Ureter (tissue), 1 donor: ENCODE measurements at places on chromosomes 7 and 10.
A peak's percentile ranks its signal among the peaks of the same experiment; 100 is the strongest.

- DNase-seq, result peak; percentile 77
Observed at GRCh38 chr10:11986593-11987216, 55.9 kb downstream of the UPF2 start.

GRCh38 chr10:22570733-22571430 is 143.5 kb downstream of the PIP4K2A start:
- DNase-seq, result no peak

DNA sequence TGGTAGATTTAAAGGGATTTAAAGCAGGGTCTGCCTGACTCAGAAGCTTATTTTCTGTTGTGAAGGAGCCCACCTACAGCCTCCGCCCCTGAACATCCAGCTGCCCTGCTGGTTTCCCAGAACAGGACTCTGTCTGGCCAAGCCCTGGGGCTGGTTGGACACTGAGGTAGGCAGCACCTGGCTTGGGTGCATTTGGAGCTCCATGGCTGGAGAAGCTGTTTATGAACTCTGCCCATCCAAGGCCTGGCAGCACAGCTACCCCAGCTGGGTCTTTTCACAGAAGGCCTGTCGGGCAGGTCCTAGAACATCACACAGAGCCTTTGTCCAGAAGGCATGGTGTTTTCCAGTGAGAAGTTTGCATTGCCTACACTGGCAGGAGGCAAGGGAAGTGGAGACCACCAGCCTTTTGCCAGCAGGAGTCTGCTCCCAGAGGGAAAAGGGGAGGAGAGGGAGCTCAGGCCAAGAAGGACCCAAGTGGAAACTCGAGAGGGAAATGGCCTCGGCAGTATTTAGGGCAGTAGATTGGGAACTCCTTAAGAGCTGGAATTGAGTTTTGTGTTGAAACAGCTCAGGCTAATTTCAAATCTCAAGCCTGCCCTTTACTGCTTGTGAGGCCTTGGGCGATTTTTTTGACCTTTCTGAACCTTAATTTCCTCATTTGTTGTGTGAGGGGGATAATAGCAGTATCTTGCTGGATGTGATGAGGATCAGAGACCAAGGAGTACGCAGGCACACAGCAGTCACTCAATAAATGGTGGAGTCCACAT is 12.3 kb upstream of the PDCD4 start:
- DNase-seq, result no peak

DNA sequence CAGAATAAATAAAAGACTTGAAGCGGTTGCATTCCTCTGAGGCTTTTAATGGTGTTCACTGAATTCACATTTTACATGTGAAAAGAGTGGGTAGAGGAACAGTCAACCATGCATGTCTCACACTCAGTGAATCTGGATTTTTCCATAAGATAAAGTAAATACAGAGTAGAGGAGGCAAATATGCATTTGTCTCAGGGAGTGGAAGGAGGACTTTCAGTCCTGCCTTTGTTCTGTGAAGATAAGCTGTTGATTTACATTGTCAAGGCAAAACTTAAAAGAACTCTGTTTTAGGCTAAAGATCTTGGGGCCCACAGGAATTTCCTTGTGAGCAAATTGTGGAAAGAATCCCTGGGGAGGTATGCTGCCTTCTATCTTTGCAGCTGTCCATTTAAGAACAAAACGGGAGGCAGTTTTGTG is 825.3 kb upstream of the MBL2 start:
- no peak for DNase-seq

- DNase-seq, result no peak
Observed at GRCh38 chr7:110595694-110596093, 495.2 kb upstream of the LRRN3 start.

DNA sequence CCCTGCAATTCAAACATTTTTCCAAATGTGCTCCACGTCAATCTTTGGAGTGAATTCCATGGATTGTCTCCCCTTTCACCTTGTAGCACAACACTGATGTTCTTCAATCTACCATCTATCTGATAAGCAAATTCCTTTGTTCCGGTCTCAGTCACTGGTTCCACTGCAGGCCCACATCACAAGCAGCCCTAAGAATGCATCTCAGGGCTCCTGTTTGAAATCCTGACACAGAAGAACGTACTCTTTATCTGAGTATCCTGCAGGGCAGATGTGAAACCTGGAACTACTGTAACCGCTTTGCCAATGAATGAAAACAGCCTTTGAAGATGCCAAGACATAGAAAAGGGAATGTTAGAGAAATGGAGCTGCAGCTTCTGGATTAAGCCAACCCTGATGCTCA is 62.9 kb upstream of the FAM133B start:
- DNase-seq, result no peak

- no peak for DNase-seq
Observed at GRCh38 chr10:78458983-78459638, 425.4 kb downstream of the RPS24 start.

DNA sequence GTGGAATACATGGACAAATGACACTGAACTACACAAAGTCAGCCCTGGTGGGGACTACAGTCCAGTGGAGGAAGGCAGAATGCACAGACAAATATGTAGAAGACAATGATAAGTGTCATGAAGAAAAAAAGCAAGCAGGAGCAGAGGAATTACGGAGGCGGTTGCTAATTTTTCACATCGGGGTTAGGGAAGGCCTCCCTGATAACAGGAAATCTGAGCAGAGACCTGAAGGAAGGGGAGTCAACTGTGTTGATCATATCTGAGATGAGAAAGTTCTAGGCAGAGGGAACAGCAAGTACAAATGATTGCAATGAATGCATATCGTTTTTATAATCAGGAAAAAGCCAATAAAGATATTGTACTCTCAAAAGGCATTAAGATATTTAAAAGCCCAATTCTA is 14.0 kb downstream of the KIAA1549 start:
- DNase-seq, result no peak

DNA sequence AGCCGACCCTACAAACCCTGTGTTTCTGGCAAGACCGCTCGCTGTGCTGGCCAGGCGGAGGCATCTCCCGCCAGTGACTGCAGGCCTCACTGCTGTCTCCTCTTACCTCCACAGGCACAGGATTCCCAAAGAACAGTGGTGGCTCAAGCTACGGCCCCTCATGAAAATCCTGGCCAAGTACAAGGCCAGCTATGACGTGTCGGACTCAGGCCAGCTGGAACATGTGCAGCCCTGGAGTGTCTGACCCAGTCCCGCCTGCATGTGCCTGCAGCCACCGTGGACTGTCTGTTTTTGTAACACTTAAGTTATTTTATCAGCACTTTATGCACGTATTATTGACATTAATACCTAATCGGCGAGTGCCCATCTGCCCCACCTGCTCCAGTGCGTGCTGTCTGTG is 36.2 kb downstream of the PITRM1 start:
- DNase-seq, result no peak

- no peak for DNase-seq
Observed at GRCh38 chr7:45342236-45342635, 184.6 kb downstream of the RAMP3 start.

DNA sequence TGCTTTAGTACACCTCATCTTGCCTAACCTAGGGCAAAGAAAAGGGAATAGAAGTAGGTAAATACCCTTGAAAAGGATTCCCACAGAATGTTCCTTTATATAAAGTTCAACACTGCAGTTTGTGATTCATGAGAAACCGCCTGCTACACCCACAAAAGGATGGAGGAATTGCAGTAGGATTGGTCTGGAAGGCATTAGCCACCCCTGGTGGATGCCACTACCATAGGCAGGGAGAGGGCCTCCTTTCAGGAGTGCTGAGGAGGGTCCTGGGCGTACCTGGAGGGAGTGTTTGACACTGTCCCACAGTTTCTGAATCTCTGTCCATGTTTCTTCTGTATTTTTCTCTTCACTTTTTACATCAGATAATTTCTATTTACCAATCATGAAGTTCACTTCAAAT is 221.8 kb upstream of the TMEM72 start:
- DNase-seq, result no peak

DNA sequence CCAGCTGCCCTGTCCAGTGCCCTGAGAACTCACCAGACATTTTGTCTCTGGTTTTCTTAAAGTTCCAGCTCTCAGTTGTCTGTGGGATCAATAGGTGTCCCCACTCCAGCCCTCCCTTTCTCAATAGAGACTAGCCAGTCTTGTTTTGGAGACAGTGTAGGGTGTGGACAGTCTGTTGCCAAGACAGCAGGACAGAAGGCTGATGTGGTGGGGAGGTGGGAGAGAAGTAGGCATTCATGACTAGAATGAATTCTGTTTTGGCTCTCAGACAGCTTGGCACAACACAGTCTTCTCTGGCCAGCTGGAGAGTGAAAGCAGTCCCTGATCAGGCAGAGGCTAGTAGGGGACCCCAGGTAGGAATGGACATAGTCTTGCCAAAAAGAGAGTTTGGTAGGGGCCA is 467.0 kb upstream of the PODXL start:
- DNase-seq, result no peak

- DNase-seq, result peak; percentile 77
Observed at GRCh38 chr10:5659702-5660528, 6.5 kb downstream of the ASB13 start.

DNA sequence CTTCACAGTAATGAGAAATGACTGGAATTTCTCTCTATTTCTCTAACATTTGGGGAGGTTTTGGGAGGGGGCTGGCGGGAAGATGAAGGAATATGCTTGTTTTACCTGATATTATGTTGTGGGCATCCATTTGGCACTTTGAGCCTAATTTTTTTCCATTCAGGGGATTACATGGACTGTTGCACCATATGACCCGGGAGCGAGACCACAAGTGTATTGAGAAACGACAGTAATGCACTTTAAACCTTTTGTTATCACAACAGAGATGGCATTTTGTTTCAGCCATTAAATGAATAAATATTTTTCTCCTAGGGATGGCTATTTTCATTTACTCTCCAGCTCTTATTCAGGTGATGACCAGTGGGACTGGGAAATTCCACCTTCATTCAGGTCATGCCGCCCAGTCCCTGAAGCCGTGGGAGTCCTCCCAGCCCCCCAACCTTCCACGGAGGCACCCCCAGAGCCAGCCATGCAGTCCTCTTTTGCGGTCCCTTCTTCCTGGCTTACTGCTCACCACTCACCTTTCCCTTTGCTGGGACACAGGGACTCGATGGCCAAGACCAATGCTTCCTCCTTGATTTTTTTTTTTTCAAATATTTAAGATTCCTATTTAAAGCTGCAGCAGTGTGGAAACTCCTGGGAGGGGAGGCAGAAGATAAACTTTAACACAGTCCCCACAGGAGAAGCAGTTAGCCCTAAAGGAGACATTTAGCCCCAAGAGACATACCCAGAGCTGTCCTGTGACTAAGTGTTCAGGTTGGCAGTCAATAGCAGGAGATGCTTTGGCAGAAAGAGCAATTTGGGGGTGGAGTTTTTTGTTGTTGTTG is 190.9 kb upstream of the YAE1 start:
- DNase-seq, result no peak

DNA sequence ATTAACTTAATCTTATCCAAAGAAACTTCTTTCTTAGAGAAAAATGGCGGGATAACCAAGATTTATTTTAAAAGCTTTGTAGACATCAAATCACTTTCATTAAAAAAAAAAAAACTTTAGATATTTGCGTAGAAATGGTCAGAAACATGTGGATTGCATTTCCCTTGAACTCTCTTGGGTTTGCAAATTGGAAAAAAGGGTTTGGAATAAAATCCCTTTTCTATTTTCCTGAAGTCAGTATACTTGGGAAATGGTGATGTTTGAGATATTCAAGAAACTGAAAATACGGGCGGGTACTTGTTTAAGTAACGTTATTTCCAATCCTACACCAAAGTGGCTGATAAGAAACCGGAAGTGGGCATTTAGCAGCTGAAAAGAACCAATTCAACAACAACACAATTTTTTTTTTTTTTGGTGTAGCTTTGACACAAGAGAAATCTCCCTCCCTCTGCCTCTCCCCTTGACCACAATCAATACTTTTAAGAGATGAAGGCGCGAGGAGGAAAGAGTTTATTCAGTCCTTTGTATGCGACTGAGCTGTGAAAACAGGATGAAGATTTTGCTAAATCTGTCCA is 13.7 kb upstream of the GFRA1 start:
- DNase-seq, result no peak

DNA sequence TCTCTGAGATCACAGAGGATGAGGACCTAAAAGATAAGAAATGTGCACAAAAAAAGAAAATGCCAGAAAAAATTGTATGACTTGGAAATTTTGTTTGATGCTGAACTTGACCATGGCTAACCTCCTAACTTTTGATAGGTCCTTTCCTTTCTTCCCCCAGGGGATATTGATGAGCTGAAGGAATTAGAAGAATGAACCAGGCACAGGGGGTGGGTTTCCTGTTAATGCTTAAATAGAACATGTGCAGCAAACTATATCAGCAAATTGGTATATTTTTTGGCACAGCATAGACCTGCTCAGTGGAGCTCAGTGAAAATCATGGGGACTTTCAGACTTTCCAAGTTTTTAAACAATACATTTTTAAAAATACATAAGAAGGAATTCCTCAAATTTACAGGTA is 300.7 kb downstream of the HDAC9 start:
- no peak for DNase-seq

- no peak for DNase-seq
Observed at GRCh38 chr7:117047496-117047895, 94.2 kb downstream of the ST7 start.

- DNase-seq, result no peak
Observed at GRCh38 chr10:114389426-114389825, 14.9 kb downstream of the AFAP1L2 start.

DNA sequence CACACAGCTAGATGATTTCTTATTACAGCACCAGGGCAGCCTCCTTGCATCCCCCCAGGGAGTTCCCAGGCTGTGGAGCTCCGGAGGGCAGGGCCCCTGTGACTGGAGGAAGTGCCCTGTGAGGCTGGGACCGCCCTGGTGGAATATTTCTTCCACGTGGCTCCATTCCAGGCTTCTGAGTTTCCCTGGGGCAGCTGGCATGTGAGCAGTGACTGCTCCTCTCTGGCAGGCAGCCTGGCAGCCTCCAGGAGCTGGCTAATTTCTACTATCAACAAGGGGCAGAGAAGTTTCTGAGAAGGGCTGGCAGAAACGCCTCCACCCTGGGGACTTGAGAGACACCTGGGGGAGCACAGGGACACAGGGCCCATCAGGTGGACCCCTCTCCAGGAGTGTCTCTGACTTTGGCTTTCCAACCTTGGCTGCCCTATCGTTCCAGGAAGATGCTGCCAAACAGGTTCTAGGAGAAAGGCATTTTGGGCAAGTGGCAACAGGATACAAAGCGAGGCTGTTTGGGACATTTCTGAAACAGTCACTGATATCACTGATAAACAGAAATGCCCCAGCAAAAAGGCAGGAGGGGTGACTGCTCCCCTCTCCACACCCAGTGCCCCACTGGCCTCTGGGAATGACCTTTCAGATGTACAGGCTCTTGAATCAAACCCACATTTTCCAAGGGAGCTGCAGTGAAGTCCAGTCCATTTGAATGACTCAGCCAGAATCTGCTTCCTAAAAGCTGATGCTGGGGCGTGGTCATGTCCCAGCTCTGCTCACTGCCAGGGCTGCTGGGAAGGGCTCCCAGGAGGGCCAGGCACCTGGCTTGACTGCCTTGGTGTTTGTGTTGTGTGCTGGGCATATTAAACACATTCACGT is 16.1 kb downstream of the MYOF start:
- peak; percentile 94 for DNase-seq
